ENCODE measurements at places on chromosomes 5 and 9.

DNA sequence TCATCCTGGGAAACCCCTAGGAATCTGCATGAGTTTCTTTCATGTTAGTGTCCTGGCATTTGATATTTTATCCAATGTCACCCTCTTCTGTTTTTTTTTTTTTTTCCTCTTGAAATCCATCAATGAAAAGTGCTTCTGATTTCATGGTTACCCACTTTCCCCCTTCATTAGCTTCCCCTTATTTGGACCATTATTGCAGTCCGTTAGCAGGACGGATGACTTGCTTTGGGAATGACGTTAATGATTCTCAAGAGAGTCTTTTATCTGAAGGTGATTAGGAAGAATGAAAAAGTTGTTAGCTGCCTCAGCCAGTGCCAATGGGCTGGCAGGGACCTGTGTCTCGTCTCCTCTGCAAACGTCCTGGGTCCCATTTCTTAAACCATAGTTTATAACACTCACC lies 134.7 kb downstream of the SEMA6A start:
- no peak for DNase-seq

GRCh38 chr5:99544356-99544755 lies 615.5 kb upstream of the CHD1 start:
- no peak for DNase-seq

DNA sequence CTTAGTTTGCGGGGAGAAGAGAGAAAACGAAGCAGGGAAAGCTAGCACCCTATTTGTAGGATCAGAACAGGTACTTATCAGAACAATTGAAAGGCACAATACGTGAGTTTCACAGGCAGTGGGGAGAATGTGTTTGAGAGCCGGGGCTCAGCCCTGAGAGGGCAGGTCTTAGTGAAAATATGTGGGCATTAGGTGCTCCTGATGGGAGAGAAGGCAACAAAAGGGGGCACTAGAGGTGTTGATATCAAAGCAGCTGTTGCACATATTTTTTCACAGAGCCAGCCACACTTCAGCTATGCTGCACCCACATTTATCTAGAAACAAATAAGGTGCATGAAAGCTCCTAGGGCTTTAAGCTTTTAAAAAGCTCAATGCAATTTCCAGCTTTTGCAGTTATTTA lies 99.7 kb upstream of the MAN2A1 start:
- no peak for DNase-seq

- no peak for DNase-seq
These were observed 235.1 kb upstream of the ADAMTSL1 start for GRCh38 chr9:18238752-18239447.

DNA sequence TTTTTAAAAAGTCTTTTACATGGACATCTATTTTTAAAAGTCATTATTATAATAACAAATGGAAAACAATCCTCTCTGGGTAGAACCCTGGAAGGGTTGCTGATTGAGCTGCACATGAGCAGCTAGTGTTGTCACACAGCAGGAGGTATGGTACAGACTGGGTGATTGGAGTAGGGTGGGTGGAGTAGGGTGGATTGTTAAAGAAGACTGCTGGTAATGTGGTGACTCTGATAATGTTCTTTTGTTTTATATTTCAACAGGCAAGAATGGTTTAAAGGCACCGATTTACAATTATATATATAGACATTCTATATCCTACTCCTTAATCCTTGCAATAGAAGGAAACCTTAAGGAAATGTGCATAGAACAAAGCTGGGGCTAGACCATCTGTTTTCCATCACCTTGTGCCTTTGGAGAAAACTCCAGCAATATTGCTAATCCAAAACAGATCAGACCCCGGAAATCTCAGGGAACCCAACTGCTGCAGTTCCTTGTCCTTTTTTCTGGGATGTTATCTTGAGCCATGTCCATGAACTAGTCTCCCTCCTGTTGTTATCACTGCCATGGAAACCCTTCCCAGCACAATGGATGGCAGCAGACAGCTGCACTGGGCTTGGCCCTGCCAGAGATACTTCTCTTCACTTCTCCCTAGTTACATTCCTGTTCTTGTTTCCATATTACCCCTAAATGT lies 129.7 kb downstream of the YIPF5 start:
- DNase-seq: no peak

DNA sequence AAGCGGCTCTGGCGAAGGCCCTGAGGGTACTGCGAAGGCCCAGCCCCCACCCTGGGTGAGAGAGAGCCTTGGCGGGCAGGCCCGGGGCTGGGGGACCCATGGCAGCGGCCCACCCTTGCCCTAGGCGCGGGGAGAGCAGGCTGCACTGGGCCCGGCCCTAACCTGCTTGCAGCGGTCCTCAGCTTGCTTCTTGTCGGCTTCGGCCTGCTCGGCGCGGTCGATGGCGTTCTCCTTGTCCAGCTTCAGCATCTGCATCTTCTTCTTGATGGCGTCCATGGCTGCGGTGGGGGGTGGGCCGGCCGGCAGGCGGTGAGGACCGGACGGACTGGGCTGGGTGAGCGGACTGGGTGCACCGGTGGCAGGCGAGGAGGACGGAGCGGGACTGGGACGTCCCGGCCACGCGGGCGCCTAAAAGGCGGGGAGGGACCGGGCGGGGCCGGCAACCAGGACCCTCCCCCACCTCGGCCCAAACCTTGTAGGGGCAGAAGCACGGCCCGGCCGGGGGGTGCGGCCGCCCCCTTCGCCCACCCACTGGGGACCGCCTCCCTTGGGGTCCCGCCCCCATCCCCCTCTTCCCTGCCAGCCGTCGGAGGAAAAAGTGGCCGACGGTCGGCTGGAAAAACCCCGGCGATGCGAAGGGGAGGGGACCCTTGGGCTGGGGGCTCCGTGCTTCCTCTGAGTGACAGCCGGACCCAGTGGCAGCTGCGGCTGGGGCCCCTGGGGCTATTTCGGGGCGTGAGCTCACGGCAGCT lies at the start of gene TPM2:
Gene TPM2 (minus strand): TSS at position 384 of the 752 bp plus-strand sequence. CDS start 108 bp downstream, at position 276.
- DNase-seq: no peak

DNA sequence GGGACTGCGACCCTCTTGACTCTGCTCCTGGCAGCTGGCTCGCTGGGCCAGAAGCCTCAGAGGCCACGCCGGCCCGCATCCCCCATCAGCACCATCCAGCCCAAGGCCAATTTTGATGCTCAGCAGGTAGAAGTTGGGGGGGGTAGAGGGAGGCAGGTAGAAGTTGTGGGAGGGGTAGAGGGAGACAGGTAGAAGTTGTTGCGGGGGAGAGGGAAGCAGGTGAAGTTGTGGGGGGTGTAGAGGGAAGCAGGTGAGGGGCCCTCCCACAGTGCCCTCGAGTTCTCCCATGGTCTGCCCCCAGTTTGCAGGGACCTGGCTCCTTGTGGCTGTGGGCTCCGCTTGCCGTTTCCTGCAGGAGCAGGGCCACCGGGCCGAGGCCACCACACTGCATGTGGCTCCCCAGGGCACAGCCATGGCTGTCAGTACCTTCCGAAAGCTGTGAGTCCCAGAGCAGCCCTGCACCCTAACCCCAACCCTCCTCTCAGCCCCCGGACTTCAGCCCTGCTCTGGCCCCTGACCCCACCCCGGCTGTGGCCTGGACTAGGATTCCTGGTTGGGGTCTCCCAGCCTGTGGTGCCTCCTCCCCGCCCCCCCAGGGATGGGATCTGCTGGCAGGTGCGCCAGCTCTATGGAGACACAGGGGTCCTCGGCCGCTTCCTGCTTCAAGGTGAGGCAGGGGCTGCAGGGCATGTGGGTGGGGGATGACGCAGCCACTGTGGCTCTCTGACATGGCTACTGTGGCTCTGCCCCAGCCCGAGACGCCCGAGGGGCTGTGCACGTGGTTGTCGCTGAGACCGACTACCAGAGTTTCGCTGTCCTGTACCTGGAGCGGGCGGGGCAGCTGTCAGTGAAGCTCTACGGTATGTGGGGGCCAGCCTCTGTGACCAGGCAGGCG lies 537 bp downstream of the C8G start:
- DNase-seq: no peak

- no peak for DNase-seq
These were observed 42.0 kb upstream of the TIMD4 start for GRCh38 chr5:157004893-157005551.

DNA sequence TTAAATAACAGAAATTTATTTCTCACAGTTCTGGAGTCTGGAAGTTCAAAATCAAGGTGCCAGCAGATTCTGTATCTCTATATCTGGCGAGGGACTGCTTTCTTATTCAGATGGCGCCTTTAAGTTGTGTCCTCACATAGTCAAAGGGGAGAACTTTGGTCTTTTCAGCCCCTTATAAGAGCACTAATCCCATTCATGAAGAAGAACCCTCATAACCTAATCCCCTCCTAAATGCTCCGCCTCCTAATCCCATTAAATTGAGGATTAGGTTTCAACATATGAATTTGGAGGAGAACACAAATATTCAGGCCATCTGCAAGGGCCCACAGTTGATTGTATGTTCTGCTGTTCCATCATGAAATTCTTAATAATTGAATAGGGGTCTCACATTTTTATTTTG lies 10.8 kb upstream of the CCDC152 start:
- DNase-seq: no peak

- DNase-seq: no peak
These were observed 2.0 kb upstream of the RALGDS start for GRCh38 chr9:133122935-133123611.

DNA sequence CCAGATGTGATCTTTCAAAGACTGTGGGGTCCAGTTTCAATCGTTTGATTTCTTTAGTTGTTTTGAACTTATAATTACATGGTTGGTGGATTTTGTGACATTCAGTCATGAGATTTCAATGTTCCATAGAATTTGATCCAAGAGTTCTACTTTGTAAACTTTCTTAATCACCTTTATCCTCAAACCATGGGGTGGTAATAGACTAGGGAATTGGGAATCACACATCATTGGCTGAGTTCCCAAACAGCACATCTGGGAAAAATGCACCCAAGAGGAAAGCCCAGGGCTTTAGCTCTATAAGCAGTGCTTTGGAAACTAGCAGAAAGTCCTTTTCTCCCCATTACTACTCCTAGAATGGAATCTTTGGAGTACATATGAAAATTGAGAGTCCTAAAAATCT lies 177.6 kb downstream of the NNT start:
- no peak for DNase-seq

DNA sequence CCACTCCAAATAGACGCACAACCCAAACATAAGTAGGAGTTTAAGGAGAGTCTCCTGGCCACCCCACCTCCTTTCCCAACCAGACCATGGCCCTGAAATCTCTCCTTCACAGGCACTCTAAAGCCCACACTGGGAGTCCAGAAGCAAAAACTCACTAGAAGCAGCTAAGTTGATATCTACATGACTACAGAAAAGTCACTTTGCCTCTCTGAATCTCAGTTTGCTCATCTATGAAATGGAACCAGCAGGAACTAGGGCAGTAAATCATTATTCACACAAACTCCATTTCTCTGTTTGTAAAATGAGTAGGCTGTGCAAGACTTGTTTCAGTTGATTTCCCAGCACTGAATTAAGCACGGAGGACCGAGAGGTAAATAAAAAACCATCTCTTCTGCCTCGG lies 4.1 kb upstream of the WWC1 start:
- no peak for DNase-seq

- DNase-seq: no peak
These were observed 11.8 kb downstream of the IL6ST start for GRCh38 chr5:55982957-55983381.

- DNase-seq: no peak
These were observed 73.7 kb downstream of the FEM1C start for GRCh38 chr5:115470921-115471320.

- peak; percentile 52 for DNase-seq
These were observed 494 bp downstream of the CERT1 start for GRCh38 chr5:75510836-75511434.

GRCh38 chr9:129696944-129697655 lies 31.7 kb downstream of the PRRX2 start:
- DNase-seq: peak; percentile 39

GRCh38 chr5:164578401-164578800 lies 1073.0 kb downstream of the MAT2B start:
- DNase-seq: no peak

DNA sequence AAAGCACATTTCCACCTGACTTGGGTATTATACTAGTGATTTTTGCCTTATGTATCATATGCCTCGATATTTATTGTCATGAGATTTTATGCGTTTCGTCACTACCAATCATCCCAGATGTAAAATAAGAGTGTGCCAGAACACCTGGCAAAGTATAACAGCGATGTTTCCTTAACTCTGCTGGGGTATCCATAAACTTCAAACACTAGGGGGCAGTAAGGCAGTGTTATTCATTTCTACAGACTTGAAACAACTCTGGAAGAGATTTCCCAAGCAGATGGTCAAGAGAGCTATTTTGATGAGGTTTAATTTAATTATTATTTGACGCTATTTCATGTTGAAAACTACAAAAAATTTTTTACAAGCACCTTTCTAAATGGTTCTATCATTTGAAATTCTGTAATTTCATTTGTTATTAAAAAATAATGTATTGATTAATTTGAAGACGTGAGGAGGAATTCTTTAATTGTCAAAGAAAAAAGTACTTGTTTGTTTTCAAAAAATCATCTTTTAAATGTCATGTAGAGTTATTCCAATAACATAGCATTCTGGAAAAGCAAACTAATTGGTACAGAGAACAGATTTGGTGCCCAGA lies 388.5 kb upstream of the CTNND2 start:
- no peak for DNase-seq

DNA sequence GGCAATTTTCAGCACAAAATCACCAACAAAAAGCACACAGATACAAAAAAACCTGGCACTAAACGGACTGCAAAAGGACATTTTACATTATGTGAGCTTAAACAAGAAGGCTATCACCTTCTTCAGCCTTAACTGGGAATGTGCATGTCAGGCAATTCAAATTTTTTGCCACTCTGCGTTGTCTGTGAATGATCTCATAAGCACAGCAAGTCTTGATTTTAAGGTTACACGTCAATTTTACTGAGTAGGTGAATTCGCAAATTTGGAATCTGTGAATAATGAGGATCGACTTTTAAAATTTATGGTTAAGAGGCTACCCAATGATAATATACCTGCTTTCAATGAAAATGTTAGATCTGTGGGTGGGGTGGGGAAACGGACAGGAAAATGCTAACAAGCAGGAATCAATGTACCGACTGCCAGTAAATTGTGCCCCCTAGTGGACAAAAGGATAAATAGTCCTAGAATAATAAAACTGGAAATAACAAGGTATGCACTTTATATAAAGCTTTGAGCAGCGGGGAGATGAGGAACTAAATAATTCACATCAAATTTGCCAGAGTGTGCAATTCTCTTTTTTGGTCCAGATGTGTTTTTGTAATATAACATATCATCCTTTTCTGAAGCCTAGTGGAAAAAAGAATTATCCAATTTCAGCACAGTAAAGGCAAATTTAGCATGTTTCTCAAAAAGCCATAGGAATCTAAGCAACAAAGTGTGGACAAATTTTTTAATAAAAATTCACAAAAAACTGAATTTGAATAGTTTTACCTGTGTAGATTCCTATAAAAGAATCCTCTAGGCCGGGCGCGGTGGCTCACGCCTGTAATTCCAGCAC lies 20.5 kb downstream of the EQTN start:
- no peak for DNase-seq

GRCh38 chr9:122209451-122209850 lies 19.3 kb downstream of the LHX6 start:
- DNase-seq: no peak

GRCh38 chr9:93071464-93071863 lies 13.0 kb downstream of the SUSD3 start:
- DNase-seq: peak; percentile 52
